ENCODE measurements at places on chromosomes 3 and 15.

DNA sequence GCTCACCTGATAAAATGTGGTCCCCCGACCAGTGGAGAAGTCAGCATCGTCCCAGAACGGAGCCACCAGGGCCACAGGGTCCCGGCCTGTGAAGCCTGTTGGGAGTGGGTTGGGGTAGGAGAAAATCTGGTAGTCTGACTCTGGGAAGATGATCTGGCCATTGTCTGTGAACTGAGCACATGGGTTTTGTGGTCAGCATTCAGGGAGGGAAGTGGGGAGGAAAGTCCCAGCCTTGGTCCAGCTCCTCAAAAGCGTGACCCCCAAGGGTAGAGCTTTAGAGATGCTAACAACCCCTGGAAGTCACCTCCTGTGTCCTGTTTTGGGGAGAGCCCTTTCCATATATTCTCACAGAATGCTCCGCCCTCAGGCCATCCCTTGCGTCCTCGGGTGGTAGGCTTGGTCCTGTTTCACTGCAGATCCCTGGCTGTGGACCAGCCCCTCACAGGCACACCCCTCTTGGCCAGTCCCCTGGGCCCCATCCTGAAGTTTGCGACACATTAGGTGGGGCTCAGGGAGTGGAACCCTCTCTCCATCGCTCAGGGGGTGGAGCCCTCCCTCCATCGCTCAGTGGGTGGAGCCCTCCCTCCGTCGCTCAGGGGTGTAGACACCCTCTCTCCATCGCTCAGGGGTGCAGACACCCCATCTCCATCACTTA lies 40.0 kb downstream of the MUC4 start:
- DNase-seq, result no peak

- no peak for DNase-seq
Observed at GRCh38 chr15:49380912-49381311, 42.1 kb upstream of the FGF7 start.

GRCh38 chr15:67690936-67691335 lies 134.4 kb upstream of the SKOR1 start:
- DNase-seq, result peak; percentile 30

DNA sequence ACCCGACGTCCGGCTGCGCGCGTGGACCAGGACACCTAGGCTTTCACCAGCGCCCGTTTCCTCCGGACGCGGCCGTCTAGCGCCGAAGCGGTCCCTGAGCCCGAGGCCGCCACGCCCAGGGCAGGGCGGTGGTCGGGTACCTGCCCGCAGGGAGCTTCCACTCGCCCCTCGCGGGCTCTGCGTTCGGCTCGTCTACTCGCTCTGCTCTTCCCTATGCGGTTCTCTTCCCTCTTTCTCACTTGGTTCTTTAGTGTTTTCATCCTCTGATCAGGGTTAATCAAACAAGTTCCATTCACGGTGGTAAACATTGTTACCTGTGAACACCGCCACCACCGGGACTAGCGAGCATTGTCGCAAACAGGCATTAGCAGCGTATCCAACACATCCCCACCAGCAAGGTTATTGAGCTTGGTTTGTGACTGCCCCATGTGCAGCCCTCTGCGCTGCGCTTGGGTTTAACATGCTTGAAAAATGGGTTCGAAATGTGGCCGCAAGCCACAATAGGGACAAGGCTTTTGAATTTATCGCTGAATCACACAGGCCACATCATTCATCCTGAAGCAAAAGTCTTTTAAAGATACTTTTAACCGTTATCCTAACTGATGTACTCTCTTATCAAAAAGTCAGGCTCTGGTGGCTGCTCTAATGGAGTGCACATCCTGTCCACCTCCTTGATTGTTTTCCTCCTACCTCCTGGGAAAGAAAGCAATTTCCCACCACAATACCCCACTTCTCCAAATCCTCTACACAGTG lies 843 bp upstream of the CD47 start:
- DNase-seq, result no peak

- DNase-seq, result no peak
Observed at GRCh38 chr3:119469418-119470189, 841 bp downstream of the POGLUT1 start.

DNA sequence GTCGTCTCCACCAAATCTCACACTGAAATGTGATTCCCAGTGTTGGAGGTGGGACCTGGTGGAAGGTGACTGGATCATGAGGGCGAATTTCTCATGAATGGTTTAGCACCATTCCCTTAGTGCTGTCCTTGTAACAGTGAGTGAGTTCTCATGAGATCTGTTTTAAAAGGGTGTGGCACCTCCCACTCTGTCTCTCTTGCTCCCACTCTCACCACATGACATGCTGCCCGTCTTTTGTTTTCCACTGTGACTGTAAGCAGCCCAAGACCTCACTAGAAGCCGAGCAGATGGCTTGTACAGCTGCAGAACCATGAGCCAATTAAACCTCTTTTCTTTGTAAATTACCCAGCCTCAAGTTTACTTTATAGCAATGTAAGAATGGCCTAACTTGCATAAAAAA lies 21.2 kb downstream of the RAD18 start:
- DNase-seq, result no peak

GRCh38 chr3:195555110-195555509 lies 12.0 kb upstream of the PPP1R2 start:
- no peak for DNase-seq

DNA sequence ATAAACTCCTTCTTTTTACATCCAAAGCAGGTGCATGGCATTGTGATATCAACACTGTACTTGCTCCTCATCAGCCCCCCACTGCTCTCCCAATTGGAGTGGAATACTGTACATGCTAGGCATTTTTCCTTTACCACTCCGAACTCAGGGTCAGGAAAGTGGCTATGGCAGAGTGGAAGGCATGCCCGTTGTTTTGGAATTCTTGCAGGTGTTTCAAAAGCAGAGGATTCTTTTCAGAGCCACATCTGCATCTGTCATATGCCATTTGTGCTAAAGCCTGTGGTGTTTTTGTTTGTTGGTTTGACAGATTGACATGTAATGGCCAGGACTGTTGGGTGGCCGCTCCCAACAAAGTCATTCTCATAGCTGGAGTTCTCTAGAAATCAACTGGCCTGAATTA lies 41.7 kb downstream of the SOX2 start:
- no peak for DNase-seq

- no peak for DNase-seq
Observed at GRCh38 chr3:70582803-70583202, 270.4 kb upstream of the MDFIC2 start.

DNA sequence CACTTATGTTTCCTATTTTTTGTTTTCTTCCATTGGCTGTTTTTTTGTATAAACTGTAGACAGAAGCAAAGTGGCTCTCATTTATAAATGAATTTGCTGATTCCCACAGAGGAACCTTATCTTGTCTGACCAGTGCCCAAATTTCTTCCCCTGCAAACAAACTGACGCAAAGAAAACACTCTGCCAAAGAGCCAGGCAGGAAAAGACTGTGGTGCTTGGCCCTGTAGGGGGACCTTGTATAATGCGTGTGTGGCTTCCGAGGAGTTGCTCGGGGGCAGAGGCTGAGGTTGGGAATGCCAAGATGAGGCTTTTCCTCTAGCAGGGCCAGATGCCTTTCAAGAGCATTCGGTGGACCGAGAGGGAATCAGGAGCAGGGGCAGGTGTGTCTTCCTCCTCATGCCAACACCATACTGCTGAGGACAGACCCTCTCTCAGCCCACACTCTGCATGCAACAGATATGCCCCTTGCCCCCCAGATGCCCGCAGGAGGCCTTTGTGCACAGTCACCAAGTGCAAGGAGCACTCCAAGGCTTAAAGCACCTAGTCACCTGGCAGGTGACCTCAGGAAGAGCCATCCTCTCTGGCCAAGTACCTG lies 104.3 kb upstream of the ABHD17C start:
- no peak for DNase-seq

DNA sequence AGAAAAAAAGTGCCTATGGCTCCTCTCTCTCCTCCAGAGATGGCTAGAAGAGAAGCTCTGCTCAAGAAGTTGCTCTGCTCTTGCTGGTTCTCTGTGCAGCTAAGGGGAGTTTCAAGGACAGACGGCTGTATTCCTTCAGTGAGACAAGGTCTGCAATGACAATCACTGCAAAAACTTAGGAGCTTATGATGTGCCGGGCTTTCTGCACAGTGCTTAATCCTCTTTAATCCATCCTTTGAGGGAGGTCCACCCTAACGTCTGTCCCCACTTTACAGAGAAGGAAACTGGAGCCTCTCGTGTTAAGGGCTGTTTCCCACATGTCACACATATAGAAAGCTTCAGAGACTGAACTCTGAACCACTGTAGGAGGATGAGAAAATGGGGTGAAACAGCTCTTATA lies 260.6 kb downstream of the MEX3B start:
- DNase-seq, result no peak

- DNase-seq, result no peak
Observed at GRCh38 chr15:66767240-66767659, 65.2 kb downstream of the SMAD6 start.

DNA sequence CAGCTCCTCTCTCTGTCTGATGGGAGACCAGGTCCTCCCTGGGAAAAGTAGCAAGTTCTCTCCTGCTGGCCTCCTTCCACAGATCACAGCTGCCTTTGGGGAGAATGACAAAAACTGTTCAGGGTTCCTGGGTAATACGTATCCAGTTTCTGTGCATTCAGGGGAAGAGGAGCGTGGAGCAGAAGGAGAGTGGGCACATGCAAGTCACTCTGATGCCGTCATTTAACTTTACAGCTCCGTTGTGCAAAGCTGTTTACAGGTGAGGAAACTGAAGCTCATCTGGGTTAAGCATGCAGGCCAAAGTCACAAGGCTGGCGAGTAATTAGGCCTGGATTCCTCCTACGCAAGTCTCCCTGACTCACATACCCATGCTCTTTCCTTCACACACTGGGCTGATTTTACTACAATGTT lies 7.5 kb upstream of the TM4SF1 start:
- DNase-seq, result no peak

DNA sequence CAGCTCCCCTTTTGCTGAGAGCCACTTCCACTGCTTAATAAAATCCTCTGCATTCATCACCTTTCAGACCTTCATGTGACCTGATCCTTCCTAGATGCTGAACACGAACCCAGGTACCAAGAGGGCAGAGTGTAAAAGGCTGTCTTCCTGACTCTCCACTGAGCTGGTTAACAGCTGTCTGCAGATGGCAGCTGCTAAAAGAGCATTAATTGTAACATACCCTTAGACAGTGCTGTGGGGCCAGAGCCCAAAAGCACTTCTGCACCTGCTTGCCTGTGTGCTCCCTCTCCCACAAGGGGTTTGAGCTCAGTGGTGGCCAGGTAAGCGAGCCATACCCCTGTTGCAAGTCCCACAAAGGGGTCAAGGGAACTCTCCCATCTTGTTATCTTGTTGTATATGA lies 187.3 kb downstream of the UBE2E2 start:
- no peak for DNase-seq

- no peak for DNase-seq
Observed at GRCh38 chr3:128942161-128942952, 51.5 kb downstream of the CFAP92 start.

DNA sequence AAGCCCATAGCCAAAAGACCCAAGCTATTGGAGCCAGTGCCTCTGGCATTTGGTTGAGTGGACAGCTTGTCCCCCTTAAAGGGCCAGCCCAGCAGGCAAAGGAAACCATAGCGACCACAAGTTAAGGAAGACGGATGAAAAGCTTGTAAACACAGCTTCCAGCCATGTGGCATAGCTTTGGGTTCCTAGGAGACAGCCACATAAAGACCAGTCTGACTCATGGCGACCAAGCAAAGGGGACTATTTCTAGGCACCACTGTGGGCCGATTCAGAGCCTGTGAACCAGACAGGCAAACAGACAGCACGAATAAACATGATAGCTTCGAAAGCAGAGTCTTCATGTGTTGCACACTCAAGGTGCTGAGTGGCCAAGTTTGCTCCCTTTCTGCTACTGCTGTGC lies 30.5 kb upstream of the SRGAP3 start:
- peak; percentile 50 for DNase-seq

- peak; percentile 25 for DNase-seq
Observed at GRCh38 chr3:55252921-55253320, 234.2 kb downstream of the WNT5A start.

GRCh38 chr3:11238060-11238459 lies 34.1 kb upstream of the ATG7 start:
- DNase-seq, result peak; percentile 38

- no peak for DNase-seq
Observed at GRCh38 chr15:60652245-60652644, 173.3 kb upstream of the ICE2 start.

DNA sequence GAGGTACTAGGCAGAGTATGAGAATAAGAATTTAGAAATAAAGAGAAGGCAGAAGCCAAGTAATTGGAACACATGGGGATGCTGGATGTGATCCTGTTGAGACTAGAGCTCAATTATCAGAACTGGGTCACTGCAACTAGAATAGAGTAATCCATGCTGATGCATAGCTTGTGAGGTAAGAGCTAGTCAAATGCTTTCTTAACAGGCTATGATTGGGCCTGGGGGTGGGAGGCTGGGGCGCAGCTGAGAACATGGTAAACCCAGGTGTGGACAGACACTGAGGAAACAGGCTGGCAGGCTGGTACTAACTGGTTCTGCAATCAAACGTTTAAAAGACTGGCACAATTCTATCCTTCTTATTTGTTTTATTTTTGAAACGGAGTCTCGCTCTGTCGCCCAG lies 50.5 kb upstream of the LRRFIP2 start:
- no peak for DNase-seq

DNA sequence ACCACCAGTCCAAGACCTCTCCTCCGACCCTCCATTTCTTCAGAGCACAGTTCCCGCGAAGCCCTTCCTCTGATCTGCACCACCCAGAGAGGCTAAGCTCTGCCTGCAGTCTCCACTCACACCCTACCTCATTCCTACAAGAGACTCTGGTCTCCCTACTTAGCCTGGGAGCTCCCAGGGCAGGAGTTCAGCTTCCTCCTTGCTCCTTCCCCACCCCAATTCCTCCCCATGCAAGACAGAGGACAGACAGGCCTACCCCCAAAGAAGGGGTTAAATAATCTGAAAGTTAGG lies 12.6 kb upstream of the VIPR1 start:
- DNase-seq, result no peak

DNA sequence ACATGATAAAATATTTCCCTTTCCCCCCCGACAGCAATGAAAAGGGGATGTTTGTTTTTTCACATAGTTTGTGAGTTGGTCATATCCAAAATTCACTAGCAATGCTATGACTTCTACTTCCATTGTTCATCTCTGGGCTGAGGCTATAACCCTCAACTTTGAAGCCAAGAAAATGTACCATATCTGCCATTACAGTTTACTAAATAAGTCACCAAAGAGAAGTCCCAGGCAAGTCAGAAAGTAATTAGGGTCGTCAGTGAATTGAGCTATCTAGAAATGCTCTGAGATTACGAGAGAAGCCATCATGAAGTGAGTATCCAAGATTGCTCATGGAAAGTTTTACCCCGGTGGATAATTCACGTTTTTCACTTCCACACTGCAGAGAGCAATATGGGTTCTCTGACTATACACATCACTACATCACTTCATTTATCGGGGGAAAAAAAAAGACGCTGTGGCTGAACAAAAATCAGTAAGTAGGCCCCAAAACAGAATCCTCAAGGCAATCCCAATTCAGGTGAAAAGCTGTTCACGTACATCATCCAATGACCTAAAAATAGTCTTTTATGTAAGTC lies 1.4 kb downstream of the PEAK1 start:
- no peak for DNase-seq

- DNase-seq, result no peak
Observed at GRCh38 chr3:3178498-3179328, 778 bp downstream of the CRBN start.

Measured in stromal cell of bone marrow (primary cell).